CD4-positive, alpha-beta T cell treated with Interleukin-6 at 100 ng/mL for 8 hours (primary cell): ENCODE measurements at places on chromosomes 5 and 9.
A peak's percentile ranks its signal among the peaks of the same experiment; 100 is the strongest.

GRCh38 chr5:74966141-74967026, 86.0 kb downstream of the GCNT4 start:
- DNase-seq: no peak

GRCh38 chr5:963673-964531, 44.7 kb upstream of the NKD2 start:
- peak; percentile 13 for DNase-seq

DNA sequence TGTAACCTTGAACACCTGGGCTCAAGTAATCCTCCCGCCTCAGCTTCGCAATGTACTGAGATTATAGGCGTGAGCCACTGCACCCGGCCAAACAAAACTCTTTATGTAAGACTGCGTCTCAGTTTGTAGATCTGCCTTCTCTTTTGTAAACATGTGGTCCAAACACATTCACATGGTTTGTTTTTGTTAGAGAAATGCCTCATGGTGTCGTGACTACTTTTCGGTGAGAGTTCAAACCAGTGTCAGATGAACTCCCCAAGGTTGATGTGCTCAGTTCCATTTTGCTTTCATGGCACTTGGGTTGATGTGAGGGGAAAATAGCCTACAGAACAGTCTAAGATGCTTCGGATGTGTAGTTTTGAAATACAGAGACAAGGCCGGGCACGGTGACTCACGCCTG, 231.6 kb downstream of the GOLPH3 start:
- DNase-seq: no peak

DNA sequence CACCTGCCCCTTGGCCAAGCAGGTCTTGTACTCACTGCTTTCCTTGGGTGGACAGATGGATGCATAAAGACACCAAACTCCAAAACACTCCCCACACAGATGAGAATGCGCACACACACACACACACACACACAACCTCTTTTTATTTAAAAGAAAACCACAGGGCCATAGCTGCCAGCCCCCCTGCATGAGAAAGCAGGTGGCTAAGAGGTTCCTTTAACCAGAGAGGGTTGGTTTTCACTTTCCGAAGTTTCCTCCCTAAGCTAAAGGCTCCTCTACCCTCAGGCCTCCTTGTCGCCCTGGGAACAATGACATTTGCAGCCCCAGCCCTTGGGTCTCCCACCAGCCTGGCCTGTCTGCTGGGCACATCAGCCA, 11.1 kb downstream of the NR5A1 start:
- no peak for DNase-seq

DNA sequence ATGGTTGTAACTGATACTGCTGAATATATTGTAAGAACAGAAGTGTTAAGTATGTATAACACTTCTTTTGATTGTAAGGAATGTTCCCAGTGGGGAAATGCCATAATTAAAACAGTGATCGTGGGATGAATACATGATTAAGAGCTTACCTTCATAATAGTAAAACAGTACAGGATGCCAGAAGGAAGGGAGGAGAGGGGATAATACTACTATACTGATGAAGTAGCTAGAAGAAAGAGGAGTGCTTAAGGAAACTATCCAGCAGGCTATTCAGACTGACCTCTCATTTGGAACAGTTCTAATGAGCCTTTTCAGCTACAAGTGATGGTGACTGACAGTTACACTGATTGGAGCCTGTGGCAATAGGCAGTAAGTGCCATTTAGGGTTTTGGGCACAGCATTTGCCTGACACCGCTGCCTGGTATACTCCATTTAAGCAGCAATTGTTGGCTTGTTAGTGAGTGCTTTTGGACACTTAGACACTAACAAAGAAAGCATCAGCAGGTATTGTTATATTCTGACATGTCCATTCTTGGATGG, 33.8 kb upstream of the KDM4C start:
- no peak for DNase-seq

DNA sequence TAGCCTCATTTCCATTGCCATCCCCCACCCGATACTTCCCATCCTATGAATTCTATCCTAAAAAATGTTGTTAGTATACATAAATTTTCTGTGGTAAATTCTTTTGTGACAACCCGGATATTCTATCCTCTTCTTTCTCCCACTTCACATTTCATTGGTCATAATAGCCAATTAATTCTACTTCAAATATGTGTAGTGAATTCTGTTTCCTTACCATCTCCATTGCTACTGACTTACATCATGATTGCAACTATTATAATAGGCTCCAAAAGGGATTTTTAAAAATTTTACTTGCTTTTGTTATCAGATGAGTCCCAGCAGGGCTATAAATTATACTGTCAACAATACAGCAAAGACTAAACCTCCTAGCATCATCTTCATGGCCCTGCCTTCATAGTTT, 1326.8 kb downstream of the PTPRD start:
- no peak for DNase-seq

- no peak for DNase-seq
Observed at GRCh38 chr5:95934207-95934804, 27.3 kb downstream of the ELL2 start.

DNA sequence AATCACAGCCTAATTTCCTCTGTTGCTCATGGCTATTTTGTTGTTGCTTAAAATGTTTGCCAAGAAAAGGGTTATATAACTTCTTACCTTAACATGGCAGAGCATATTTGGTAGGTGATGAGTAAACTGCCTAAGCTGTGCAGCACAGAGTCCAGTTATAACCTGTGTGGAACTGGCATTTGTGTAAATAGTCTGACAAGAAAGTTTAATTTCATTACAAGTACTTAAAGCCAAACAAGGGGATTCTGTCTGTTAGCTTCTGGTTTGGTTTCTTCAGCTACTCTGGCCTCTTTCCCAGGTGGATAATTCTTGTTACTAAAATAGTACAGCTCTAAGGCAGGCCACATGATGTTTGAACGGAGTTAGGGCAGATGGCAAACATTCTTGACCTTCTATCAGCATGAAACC, 72.2 kb downstream of the PTCD2 start:
- DNase-seq: no peak

GRCh38 chr5:92119110-92119509, 736.0 kb upstream of the ARRDC3 start:
- DNase-seq: no peak

- no peak for DNase-seq
Observed at GRCh38 chr5:159330131-159330800, at the start of gene IL12B. TSS of gene IL12B (minus strand) at chr5:159330487. CDS start at chr5:159326782, 3,705 bp downstream.

DNA sequence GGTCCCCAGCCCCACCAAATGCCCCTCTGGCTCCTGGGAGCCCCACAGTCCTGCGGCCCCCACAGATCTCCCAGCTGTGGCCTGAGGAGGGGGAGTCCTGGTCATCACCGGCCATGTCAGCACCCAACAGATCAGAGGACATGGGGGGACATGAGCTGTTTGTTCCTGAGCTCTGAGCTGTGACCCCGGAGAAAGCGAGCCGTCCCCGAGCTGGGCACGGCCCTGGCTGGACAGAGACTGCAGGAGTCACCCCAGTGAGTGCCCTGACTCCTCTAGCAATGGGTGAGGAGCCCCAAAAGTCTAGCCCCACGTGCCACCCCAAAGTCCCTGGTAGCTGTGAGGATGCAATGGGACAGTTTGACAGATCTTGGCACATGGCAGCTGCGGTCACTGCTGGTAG, 25.7 kb downstream of the CCDC187 start:
- no peak for DNase-seq

DNA sequence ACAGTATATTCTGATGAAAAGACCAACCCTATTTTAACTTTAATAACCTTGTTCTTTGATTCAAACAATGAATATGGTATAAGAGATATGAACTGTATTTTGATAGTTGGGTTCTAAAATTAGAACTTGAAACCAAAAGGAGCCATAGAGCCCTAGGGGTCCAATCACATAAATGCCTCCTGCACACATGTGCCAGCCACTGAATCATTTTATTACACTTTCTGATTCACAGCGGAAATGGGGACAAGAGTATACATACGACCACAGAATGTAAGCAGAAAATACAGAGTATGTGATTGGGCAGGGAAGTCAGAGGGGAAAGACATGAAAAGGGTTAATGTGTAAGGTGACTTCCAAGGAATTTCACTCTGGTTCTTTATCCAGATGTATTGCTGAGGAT, 1000.2 kb downstream of the NR2F1-AS1 start:
- DNase-seq: no peak

DNA sequence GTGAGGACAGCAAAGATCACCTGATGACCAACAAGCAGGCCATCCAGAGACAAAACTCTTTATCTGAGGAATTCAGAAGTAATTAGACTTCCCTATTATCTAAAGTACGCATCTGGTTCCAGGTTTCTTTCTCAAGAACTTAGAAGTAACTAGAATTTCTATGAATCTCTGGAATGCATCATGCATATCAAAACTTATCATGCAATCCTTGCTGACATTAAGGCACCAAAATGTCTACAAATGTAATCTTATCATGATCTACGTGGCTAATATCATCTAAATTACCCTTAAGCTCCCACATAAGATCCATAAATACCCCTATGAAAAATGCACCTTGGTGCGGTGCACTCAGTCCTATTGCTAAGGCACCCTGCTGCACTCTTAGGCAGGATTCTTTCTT, 488.1 kb upstream of the TLE4 start:
- no peak for DNase-seq

- DNase-seq: no peak
Observed at GRCh38 chr5:35438288-35438687, 179.4 kb upstream of the SPEF2 start.

GRCh38 chr9:83964973-83965349, 15.1 kb downstream of the HNRNPK start:
- DNase-seq: no peak

DNA sequence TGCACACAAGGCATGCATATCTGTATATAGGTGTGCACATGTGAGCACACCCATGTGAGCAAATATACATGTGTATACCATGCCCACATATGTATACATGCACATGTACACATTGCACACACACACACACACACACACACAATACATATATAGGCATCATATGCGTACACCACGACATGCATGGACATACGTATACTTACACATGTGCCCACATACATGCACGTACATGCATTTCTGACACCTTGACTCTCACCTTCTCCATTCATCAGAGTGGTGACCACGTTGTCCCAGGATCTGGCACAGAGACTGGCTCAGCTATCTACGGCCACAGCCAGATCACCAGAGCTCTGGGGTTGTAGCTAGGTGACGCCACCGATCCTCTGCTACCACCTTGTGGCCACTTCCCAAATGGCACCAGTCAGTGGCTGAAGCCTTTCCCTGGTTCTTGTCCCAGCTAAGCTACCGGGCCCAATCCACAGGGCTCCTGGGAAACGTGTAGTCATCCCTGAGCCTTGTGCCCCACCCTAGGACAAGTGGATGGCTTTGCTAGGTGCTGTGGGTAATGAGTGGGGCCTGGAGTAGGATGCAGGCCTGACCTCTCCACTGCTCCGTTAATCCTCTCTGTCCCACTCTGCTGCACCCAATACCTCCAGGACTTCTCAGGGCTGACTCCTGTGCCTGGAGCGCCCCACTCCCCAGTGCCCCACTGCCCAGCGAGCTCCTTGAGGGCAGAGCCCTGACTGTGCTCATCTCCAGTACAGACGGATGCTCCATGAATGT, 194.4 kb downstream of the RGS3 start:
- DNase-seq: peak; percentile 70

DNA sequence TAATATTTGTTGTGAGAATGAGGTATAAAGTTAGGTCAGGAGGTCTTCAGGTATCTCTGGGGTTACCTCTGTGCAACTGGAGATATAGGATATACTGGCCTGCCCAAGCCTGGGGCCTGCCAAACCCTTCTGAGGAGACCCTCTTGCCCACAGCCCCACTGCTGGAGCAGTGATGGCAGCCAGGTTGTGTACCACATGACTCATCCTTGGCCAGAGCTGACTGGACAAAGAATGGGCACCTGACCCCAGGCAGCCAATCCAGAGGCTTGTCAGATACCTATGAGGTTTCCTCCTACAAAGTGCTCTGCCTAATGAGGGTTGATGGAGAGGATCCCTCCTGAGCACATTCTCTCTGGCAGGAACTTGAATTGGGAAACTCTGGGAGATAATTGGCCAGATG, 56.1 kb upstream of the TBC1D2 start:
- DNase-seq: no peak

GRCh38 chr9:129869585-129870501, 34.6 kb downstream of the USP20 start:
- no peak for DNase-seq

DNA sequence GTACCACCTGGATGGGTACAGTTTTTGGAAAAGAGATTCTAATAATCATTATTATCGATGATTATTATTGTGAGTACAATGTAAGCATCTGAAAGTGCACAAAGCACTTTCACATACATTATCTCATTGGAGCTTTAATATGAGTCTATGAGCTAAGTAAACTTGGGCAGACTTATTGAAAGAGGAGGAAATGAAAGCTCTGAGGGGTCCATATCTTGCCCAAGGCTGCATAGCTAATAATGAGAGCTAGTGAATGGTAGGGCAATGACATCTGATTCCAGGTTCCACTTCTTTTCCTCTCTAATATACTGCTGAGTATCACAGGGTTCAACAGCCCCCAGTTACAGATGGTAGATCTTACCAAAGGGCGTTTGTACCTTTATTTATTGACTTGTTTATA, 26.1 kb downstream of the TIMD4 start:
- no peak for DNase-seq

DNA sequence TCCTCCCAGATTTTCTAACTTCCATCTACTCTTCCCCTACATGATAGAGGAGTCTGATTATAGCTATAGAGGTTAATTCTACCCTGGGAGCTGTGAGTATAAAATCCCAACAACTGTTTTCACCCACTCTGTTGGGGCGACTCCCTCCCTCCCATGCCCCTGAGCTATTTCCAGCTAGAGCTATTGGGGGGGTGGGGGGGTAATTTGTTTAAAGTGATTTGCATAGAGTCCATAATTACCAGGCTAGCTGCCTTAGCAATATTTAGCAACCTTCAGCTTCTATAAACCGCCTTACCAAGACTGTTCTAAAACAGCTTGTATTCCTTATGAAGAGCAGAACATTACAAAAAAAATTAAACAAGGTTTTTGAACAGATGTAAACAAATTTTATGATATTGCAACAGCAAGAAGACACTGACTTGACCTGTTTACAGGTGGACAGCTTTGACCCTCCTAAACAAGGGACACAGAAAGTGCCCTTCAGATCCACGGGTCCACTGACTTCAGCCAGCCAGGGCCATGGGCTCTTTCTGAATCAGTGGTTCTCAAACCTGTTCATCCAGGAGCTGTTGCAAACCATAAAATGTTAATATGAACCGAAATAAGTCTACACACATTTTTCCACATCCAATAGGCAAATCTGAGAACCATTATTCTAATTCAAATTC, 98.2 kb downstream of the OTULIN start:
- DNase-seq: no peak

DNA sequence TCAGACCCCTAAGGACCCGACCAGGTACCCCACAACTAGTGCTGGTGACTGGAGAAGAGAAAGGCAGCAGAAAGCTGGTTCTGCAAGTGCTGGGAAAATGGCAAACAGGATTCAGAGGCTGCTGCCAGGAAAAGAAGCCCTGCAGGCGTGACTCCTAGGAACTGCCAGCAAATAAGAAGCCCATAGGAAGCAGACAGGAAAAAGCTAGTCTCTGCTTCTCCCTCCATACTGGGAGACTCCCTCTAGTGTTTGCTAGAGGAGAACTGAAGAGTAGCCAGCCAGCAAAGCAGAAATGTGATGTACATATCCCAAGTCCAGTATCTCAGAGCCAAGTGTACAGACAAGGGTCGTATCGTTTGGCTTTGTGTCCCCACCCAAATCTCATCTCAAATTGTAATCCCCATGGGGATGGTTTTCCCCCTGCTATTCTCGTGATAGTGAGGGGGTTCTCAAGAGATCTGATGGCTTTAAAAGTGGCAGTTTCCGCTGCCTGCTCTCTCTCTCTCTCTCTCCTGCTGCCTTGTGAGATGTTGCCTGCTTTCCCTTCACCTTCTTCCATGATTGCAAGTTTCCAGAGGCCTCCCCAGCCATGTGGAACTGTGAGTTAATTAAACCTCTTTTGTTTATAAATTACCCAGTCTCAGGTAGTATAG, 38.1 kb upstream of the TUSC1 start:
- no peak for DNase-seq
